Stimulated activated CD4-positive, alpha-beta T cell treated with anti-CD3 and anti-CD28 coated beads, Interleukin-1b, Interleukin-23, amount 100 ng/mL, for 24 hours (primary cell): ENCODE measurements at places on chromosomes 6 and 20.

- DNase-seq, result no peak
These were observed 51.2 kb upstream of the RANBP9 start for GRCh38 chr6:13762611-13763441.

GRCh38 chr20:24632581-24632980 is 163.2 kb downstream of the SYNDIG1 start:
- no peak for DNase-seq

GRCh38 chr6:24539416-24539815 is 44.6 kb downstream of the ALDH5A1 start:
- no peak for DNase-seq

GRCh38 chr6:128499079-128499731 is 21.2 kb downstream of the PTPRK start:
- no peak for DNase-seq

DNA sequence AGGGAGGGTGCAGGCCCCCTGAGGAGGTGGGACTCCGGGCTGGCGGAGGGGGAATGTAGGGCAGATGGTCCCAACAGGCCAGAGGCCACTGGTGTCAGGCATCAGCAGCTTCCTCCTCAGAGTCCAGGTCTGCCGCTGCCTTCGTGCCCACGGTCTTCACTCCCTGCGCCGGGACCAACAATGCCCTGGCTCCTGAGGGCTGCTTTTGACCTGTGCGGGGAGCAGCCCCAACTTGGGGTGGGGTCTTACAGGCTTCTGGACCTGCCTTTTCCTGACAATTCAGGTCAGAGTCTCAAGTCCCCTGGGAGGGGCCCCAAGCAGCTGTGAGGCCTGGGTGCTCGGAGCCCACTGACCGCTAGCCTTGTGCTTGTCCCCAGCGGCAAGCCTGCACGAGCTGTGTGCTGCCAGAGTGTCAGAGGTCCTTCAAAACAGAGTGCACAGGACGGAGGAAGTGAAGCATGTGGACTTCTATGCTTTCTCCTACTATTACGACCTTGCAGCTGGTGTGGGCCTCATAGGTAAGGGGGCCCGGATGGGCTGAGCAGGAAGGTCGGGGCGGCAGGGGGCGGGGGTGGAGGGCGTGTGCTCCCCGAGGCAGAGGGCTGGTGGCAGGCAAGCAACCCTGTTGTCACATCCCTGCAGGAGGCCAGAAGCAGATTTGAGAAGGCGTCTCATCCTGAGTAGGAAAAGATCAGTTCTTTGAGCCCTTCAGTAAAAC is 25.3 kb upstream of the PYGB start:
- DNase-seq, result no peak

GRCh38 chr6:148761527-148762011 is 14.7 kb downstream of the UST start:
- no peak for DNase-seq

DNA sequence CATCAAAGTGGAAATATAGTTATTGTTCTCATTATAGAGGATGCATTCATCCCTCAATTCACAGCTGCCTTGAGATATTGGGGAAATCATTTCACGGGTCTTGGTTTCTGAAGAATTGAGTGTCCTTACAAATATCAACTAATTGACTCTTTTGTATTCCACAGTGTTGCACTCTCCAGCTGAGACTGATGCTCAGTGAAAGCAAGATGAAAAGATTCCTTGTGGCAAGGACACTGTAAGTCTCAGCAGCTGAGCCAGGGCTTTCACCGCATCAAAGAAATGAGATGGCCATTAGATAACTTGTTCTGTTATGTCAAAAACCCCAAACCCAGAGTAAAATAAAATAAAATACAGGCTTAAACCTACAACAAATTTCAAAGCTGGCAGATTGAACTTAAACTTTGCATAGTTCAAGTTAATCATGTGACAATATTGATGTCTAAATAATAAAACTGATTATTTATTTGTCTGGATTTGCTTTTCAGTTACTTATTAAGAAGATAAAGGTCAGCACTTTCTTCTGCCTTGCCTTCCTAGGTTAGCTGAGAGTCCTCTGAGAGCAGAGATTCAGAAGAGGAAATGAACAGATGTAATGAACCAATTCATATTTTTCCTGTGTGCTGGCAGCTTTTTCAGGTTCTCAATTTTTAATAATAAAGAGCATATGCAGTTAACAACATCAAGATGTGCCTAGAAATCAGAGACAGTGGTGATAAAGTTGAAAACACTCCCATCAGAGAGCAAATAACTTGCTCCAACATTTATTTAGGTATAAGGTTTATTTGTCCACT is 82.4 kb upstream of the SMLR1 start:
- no peak for DNase-seq

- DNase-seq, result no peak
These were observed 568.2 kb downstream of the BCKDHB start for GRCh38 chr6:80674669-80675068.

GRCh38 chr20:1660246-1660645 is 2.7 kb upstream of the SIRPG start:
- DNase-seq, result no peak

DNA sequence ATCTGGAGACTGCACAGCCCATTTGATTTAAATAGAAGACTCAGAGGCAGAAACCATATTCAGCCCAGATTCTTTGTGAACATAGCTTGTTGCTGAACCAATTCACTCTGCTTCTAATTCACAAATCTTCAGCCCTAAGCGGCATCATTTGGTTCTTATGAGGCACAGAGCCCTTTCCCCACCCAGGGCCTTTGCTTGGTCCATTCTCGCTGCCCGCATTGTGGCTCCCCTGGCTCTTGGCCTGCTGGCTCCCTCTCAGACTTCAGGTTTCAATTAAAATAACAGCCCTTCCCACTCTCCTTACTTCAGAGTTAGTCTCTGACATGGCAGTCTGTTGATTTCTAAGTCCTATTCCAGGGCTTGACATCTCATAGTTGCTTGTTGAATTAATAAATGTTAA is 9.4 kb upstream of the TMEM14A start:
- no peak for DNase-seq

GRCh38 chr20:33320006-33320405 is 37.0 kb downstream of the BPIFB1 start:
- DNase-seq, result no peak

- no peak for DNase-seq
These were observed 38.6 kb downstream of the KCNK5 start for GRCh38 chr6:39190545-39191235.
